DMS53 (cell line): ENCODE measurements at places on chromosomes 1 and 21.

- DNase-seq = peak; percentile 91
Observed at GRCh38 chr1:182337736-182338571, 53.6 kb downstream of the GLUL start.

GRCh38 chr1:14803002-14803789 is 204.7 kb downstream of the KAZN start:
- DNase-seq = no peak

DNA sequence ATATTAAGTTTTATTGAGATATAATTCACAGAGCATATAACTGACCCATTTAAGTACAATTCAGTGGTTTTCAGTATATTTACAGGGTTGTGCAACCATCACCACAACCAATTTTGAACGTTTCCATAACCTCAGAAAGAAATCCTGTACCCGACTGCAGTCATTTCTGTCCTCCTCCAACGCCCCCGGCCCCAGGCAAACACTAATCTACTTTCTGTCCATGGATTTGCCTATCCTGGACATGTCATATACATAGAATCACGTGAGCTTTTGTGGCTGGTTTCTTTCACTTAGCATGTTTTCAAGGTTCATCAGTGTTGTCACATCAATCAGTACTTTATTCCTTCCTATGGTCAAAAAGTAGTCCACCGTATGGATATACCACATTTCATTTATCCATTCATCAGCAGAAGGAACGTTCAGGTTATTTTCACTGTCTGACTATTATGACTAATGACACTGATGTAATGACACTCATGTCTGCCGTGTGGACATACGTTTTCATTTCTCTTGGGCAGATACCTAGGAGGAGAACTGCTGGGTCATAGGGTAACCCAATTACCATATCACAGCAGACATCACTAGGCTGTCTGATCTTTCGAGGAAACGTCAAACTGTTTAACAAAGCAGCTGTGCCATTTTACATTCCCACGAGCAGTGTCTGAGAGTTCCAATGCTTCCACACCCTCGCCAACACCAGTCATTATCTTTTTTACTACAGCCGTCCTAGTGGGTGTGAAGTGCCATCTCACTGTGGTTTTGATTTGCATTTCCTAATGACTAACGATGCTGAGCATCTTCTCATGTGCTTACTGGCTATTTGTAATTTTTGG is 30.8 kb downstream of the MRPL37 start:
- no peak for DNase-seq

GRCh38 chr1:63466759-63467158 is 56.3 kb downstream of the ITGB3BP start:
- DNase-seq = peak; percentile 27

DNA sequence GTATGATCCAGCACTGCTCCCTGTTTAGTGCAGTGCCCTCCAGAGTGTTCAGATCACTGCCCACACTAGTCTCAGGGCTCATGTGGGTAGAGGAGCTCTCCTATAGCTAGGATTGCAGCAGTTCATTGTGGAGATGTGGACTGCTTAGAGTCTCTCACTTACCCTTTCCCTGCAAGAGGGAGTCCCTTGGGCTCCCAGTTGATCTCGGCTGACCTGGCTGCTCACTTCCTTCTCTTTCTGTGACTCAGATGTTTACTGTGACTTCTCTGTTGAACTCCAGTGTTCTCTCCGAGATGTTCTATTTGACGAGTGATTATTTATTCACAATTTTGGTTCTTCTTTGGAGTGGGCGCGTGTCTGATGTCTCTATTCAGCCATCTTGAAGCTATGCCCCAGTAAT is 141.9 kb downstream of the PTBP2 start:
- DNase-seq = peak; percentile 17

- DNase-seq = no peak
Observed at GRCh38 chr1:43828574-43828973, 105.0 kb upstream of the ARTN start.

- no peak for DNase-seq
Observed at GRCh38 chr1:234920136-234920842, 208.3 kb downstream of the TOMM20 start.

- DNase-seq = peak; percentile 48
Observed at GRCh38 chr1:208997726-208998312, 585.7 kb upstream of the CAMK1G start.

DNA sequence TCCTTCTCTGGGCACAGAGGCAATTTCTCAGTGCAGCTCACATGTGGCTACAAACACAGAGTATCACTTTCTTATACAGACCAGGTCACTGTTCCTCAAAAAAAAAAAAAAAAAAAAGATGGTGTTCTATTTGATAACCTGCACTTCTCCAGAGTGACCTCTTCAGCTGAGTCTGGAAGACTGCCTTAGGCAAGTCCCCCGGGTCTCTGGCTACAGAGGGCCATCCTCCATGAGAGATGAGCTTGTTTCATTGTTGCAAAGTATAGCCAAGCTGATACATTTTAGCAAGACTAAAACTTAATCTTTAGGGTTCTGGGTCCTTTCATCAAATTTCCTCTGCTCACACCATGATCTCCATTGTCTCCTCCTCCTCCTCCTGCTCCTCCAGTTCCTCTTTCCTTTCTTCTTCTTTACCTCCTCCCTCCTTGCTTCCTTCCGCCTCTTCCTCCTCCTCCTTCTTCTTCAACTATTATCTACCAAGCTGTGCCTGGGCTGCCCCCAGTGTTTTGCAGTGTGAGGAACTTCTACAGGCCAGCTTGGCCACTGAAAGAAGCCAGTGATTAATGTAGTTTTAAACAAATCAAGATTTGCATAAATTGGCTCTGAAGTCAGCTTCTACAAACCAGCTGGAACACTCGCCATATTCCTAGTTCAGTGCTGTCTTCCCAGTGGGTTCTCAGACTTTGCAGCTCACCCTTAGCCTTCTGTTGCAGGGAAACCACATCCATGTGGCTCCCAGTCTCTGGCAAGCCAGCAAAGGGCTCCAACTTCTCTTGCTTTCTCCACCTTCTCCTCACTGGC is 139.4 kb downstream of the RUNX1 start:
- no peak for DNase-seq

DNA sequence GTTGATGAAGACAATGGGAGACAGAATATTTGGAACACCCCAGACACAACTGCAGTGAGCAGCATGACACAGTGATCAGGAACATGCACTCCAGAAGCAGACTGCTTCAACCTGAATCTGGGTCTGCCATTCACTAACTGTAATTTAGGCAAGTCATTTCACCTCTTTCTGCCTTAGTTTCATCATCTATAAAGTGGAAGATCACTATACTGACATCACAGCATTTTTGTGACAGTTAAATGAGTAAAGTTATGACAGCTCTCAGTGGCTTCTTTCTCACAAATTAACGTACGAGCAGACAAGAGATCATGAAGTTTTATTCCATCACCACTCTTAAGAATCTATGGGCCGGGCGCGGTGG is 14.3 kb downstream of the LRRC41 start:
- no peak for DNase-seq

GRCh38 chr1:9363061-9363471 is 70.4 kb downstream of the SPSB1 start:
- DNase-seq = peak; percentile 43

DNA sequence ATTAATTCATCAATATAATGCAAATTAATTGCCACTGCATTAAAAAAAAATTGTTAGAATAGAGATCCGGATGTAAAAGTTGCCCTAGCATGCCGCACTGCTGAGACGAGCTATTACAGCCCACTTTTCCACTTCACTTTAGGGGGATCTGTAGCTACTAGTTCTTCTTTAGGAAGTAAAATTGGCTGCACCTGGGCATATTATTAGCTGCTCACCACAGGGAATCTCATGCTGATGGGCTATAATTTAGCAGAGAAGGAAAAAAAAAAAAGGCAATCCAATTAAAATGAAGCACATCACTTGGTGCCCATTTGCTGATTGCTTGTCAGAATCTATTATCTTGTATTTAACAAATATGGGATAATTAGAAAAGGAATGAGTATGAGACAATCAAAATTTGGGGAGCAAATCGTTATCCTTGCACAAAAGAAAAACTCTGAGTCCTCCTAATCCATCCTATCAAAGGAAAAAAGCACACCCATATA is 233.4 kb downstream of the DSCAM start:
- no peak for DNase-seq

DNA sequence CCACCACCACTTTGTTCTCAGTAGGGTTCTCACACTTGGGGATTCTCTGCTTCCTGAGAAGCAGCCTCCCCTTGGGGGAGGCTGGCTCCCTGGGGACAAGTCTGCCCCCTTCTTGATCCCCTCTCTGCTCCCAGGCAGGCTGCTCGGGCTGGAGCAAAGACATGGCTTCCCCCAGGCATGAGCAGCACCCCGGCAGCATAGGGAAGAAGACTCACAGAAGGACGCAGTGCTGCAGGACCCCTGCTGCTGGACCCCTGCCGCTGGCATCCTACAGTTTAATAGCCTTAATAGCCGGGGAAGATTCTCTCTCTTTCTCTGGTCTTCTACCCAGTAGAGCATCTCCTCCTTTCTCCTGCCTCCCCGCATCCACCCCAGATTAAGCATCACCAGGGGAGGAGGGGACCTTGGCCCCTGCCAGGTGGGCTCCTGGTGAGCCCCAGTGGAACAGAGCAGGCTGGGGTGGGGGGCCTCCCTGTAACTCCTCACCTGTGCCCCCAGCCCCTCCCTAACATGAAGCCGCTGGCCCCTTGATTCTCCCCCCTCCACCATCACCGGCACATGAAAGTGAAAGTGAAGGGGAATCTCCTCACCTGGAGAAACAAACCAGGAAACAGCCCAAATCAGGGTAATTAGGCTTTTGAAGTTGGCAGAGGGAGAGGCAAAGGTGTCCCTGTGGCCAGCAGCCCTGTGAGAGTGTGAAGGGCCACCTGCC is 2.5 kb downstream of the WNT3A start:
- DNase-seq = no peak

GRCh38 chr1:231866392-231867331 is 240.1 kb downstream of the DISC1 start:
- peak; percentile 65 for DNase-seq

DNA sequence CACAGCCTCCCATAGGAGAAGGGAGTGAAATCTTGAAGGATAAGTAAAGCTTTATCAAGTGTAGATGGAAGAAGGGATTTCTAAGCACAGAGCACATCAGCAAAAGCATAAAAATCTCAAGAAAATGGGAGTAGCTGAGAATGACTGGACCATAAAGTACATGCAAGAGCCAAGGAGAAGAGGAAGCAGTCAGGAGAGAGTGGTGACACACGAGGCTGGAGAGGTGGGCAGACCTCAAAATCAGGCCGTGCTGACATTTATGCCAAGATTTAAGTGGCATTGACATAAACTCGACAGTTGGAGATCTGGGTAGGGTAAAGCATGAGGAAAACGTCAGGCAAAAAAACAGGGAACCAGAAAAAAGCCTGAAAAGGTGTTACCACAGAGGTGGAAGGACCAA is 62.3 kb downstream of the GFI1 start:
- DNase-seq = no peak

DNA sequence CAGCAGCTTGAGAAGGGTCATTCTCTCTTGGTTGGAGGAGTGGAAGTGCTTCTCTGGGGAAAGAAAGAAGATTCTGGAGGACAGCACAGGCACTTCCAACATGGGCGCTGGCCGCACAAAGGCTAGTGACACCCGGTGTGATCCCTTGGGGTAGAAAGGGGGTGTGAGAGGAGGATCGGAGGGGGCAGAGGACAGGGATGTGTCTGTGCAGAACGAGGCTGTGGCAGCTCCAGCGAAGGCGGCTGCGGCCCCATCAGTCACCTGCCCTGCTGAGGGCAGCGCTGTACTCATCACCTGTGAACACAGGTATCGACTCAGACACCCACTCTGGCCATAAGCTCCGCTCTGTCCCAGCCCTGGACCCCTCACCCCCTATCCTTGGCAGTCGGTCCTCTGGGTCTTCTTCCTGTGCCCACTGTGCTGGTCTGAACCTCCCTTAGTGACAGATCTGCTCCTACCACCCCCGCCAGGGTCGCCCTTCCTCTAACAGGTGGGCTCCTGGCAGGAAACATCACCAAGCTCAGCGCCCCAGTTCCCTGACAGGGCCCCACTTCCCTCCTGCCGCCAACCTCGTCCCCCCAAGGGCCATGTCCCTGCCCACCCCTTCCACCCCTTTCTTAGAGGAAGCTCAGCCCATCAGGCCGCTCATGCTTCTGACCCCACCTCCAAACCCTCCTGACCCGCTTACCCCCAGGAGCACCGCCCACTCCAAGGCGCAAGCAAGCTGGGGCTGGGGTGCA is 20.1 kb downstream of the TP73 start:
- no peak for DNase-seq

DNA sequence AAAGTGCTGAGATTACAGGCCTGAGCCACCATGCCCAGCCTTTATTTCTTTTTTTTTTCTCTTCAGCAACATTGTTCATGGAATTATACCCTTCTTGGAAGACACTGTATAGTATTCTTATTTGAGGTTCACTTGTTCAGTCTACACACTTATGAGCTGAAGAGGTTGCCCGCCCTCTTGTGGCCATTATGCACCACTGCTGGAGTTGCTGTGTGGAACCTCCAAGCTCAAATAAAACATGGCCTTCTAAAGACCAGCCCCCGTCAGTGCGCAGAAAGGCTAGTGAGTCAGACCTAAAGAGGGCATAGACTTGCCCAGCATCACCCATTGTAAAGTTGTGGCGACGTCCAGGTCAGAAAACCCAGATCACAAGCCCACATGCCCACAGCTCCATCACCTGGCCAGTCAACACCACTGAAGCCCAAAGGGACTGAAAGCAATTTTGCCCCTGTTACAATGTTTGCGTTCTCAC is 20.4 kb downstream of the LURAP1 start:
- peak; percentile 96 for DNase-seq
